Effector CD4-positive, alpha-beta T cell (primary cell): ENCODE measurements at places on chromosomes 2 and 18.

- no peak for DNase-seq
These were observed 175.8 kb upstream of the TCF4 start for GRCh38 chr18:55763805-55764204.

DNA sequence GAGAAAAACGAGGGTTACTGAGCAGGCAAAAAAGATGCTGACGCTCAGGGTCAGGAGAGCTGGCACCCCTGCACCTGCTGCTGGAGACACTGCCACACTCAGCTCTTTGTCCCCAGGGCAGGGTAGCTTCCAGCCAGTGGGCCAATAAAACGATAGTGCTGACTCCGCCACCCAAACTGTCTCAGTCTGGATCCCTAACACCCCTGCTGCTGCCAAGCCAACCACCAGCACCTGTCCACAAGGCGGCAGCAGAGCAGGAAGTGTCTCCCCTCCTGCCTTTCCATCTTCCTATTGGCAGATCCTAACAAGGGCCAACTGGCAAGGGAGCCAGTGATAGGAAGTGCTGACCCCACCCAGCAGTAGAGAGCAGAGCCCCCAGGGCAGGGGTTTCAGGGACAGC lies 531.5 kb upstream of the SALL3 start:
- no peak for DNase-seq

- DNase-seq: no peak
These were observed 522.2 kb upstream of the CNTNAP5 start for GRCh38 chr2:123502931-123503330.

GRCh38 chr18:55105873-55106272 lies 146.6 kb upstream of the CCDC68 start:
- DNase-seq: no peak

DNA sequence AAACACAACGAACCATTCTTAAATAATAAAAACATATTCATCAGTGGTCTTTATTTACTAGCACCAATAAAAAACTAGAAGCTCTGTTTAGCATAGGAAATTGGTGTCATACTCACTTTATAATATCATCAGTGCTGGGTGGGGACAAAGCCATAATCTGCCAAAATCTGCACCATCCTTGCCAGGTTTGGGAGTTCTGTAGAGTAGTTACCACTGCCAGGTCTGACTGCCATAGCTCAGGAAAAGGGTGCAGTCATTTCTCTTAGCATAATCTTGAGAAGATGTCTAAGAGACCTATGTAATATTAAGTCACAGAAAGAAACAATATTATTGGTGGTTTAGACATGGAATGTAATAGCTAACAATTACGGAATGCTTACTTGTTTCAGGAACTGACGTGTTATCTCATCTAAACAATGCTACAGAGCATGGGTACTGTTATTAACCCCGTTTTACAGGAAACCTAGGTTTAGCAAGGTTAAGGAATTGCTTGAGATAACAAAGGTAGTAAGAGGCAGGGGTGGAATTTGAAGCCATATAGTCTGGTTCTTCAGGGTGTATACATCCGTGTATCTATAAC lies 1.6 kb upstream of the MARCHF7 start:
- DNase-seq: no peak

- DNase-seq: no peak
These were observed 55.6 kb downstream of the PKP4 start for GRCh38 chr2:158512323-158512722.

- DNase-seq: no peak
These were observed 58.1 kb upstream of the TMEM182 start for GRCh38 chr2:102703748-102704147.

GRCh38 chr2:139079311-139079710 lies 299.1 kb upstream of the NXPH2 start:
- DNase-seq: no peak

- no peak for DNase-seq
These were observed 280.9 kb upstream of the FANCL start for GRCh38 chr2:58521803-58522554.

- DNase-seq: peak; percentile 40
These were observed 1.8 kb downstream of the KIF5C start for GRCh38 chr2:148876595-148877402.

DNA sequence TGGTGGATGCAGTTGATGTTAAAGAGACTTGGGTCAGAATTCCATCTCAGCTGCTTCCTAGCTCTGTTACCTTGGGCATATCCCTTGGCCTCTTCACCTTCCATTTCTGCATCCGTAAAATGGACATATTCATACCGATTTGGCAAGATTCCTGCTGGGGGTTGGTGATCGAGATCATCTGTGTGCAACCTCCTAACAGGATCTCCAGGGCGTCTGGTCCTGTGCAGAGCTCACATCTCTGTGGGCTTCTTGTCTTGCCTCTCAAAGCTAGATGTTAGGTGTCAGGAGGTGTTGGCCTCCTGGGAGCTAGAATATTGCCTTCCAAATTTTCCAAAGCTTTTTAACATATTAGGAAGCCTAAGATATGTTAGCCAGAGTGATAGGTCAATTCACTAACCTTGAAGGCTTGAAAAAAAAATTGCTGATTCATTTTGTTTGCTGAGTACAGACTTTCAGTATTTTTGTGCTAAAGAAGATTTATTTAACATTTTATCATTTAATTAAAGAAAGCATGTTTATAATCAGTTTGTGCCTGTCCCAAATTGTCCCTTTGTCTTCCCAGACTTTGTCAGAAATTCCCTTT lies 69.7 kb upstream of the ZNF516 start:
- no peak for DNase-seq

DNA sequence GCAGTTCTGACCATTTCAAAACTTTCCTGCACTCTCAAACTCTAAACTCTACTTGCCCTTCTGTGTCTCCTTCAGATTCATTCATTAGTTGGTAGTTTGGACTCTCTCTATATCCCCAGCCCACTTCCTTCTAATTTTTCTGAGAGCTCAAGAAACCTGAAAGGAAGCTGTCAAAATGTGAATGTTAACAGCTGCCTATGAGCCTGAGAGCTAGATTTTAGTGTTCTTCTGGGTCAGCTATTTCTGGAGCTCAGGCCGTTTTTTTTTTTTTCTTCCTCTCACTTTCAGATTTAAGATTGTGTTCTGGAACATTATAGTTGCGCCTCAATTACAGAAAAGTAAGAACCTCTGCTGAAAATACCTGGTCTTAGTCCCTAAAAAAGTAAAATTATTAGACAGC lies 73.1 kb downstream of the RTN4 start:
- no peak for DNase-seq

DNA sequence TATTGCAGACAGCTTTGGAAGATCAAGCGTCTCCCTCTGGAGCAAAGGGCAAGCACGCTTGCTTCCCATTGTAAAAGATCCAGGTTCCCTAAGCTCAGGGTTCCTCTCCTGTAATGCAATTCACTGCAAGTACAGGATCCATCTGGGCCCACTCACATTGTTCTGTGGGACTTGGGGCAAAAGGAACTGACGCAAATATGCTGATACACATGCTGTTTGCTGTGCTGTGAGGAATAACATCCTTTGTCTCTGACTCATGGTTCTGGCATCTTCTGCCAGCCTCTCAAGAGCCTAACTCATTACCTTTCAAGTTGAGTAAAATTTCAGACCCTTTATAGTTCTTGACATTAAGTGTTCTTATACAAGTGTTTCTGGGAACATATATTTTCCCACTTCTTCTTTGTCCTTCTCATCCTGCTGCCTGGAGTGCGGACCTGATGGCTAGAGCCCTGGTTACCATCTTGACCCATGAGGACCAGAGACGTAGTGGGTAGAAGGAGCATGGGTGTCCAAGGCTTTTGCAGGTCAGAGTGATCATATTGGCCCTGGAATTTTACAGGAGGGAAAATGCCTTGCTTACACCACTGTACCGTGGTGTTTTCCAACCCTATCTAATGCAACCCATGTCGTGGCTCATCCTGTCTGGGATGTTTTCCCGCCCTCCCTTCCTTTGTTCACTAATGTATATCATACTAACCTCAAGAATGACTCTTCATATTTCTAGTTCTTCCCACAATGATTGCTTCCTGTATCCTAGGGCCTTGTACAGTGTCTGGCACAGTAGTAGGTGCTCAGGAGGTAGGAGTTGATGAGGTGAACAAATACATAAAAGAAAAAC lies 145.7 kb upstream of the GLI2 start:
- DNase-seq: no peak

DNA sequence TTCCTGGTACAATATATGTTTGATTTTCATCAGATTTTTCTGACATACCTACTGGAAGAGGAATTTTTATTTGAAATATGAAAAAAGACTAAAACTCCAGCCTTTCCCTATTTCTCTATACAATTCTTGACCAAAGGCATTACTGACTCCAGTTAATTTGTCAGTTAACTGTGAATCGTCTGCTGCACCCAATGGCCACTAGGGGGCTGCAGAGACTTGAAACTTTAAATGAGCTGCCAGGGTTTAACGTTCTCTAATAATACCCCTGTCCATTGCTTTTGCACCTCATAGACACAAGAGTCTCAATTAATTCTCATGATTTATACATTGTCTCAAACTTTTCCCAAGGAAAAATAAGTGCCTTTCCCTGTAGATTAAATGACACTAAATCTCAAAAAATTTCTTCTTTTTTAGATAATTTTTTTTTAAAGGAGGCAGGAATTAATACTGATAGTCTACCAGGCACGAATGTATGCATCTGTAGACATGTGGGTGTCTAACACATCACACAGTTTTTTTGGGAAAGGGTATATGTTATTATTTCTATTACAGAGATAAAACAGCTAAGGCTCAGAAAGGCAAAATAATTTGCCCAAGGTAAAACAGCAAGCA lies 1.8 kb upstream of the ALK start:
- DNase-seq: peak; percentile 8

DNA sequence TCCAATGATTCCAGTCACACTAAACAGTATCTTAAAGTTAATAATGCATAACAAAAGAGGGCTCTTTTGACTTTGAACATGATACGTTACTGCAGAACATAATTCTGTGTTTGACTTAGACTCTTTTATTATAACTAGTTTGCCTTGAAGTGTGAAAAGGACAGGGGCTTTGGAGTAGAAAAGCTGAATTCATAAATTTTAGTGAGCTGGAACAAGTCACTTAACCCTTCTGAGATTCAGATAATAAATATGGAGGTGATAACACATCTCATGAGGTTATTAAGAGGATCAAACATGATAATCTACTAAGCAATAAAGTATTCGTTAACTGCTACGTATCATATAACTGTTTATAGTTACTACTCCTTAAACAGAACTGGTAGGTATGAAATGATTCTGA lies 44.7 kb upstream of the FLACC1 start:
- no peak for DNase-seq
